ELR (cell line): ENCODE measurements at places on chromosomes 13 and 19.

GRCh38 chr19:22438011-22438410, 15.9 kb upstream of the ZNF98 start:
- DNase-seq = no peak

DNA sequence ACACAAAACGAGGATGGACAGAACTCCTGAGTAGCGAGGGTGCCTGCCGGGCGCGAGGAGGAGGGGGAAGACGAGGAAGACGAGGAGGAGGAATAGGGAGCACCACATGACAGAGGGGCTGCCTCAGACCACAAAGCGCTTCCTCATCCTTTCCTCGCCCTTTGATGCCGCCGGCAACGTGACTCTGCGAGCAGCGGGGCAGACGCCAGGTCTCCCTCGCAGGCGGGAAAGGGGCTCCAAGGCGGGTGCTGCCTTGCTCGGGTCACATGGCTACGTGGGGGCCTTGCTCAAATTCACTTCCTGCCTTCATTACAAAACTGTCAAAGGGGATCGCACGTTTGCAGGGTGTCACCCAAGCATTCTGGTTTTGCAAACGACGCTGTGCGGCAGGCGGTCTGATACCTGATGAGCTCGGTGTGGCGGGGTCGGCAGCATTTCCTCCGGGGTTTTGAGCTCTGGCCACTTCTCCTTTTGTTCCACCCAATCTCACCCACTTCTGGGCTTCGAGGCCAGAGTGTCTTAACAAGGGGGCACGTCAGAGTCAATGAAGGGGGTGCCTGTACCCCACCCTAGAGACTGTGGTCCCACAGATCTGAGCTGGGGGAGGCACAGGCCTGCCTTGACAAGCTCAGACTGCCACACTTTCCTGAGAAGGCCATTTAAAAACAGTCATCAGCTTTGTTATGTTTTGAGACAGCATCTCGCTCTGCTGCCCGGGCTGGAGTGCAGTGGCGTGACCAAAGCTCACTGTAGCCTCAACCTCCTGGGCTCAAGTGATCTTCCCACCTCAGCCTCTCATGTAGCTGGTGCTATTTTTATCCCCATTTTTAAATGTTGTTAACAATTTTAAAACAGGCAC, 14.9 kb downstream of the MAP2K2 start:
- no peak for DNase-seq

- peak; percentile 71 for DNase-seq
These were observed 23.9 kb upstream of the PSG4 start for GRCh38 chr19:43229315-43229714.

- peak; percentile 71 for DNase-seq
These were observed 10.1 kb downstream of the AP2S1 start for GRCh38 chr19:46840498-46840942.

- DNase-seq = no peak
These were observed 173.3 kb downstream of the COL4A1 start for GRCh38 chr13:110133425-110134235.

DNA sequence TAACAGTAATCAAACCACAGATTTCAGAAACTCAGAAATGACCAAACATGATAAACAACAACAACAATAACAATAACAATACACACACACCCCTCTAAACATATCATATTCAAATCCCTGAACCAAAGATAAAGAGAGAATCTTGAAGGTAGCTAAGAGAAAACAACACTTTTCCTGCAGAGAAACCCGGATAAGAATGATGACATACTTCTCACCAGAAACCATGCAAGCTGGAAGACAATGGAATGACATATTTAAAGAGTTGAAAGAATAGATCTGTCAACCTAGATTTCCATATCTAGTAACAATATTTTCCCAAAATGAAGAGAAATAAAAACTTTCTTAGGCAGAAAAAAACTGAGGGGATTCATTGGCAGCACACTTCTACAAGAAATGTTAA, 138.1 kb downstream of the LIG4 start:
- DNase-seq = no peak

DNA sequence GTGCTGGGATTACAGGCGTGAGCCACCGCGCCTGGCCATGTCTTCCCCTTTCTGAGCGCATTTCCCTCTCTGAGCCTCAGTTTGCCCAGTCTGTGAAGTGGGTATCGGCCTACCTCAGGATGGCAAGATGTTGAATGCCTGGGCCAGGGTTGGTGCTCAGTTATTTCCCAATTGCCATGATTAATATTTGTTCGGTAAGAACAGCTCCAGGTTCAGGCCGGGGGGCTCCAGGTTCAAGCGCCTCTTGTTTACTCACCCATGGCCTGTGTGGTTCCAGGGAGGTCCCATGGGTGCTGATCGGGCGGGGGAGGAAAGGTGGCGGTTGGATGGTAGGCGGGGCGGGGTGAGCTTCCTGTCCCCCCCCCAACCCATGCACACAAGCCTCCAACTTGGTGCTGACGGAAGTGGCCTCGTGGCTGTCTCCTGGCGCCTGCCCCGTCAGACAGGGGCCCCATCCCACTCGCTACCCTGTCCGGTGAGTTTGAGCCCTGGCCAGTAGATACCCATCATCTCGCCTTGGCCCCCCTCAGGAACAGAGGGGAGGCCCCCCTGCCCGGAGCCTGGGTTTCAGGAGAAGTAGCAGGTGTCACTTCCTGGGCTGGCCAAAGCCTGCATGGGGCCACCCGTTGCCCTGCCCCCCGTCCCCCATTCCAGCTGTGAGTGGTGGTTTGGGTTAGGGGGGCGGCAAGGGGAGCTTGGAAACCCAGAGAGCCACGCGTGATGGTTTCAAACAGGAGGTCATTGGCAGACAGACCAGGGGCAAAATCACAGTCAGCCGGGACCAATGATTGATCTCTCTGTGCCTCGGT, at the start of gene FCHO1:
Gene FCHO1, plus strand, starts transcription at position 375 of the 809 bp plus-strand sequence. CDS start 3,688 bp downstream, outside the sequence.
- DNase-seq = no peak

GRCh38 chr13:38566023-38566422, 120.9 kb upstream of the FREM2 start:
- no peak for DNase-seq

- DNase-seq = no peak
These were observed 88.3 kb upstream of the PCDH9 start for GRCh38 chr13:67318398-67318797.

- peak; percentile 55 for DNase-seq
These were observed 7.7 kb downstream of the TECR start for GRCh38 chr19:14536926-14537692.

DNA sequence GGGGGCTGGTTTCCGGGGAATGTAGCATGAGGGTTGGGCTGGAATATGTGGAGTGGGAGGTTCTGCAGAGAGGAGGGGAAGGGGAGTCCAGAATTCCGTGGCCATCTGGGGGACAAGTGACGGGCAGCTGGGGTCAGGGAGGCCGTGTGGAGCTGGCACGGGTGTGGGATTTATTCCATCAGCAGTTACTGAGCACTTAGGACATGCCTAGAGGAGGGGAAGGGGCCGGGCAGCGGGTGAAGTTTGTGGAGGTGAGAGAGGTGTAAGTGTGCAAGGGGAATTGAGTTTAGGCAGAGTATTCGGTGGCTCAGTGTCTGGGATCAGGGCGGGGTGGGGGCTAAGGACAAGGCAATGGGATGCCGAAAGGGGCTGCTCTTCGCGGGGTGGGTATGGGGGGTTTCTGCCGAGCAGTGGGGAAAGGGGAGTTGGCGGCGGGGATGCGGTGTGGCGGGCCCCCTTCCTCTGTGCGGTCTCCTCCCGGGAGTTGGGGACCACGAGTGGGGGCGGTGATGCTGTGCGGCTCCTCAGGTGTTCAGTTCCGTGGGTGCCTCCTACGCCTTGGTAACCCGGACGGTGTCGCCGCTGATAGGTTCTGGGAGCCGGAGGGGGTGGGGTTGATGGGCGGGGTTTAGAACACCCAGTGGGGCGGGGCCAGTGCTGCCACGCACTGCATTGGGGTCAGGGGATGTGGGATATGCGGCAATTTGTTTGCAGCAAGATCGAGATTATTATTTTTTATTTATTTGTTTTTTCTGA, 5.4 kb downstream of the CCDC61 start:
- DNase-seq = no peak

- no peak for DNase-seq
These were observed 11.8 kb upstream of the SELENOW start for GRCh38 chr19:47766670-47767069.

- DNase-seq = no peak
These were observed 24.2 kb downstream of the RANBP3 start for GRCh38 chr19:5953680-5954213.

DNA sequence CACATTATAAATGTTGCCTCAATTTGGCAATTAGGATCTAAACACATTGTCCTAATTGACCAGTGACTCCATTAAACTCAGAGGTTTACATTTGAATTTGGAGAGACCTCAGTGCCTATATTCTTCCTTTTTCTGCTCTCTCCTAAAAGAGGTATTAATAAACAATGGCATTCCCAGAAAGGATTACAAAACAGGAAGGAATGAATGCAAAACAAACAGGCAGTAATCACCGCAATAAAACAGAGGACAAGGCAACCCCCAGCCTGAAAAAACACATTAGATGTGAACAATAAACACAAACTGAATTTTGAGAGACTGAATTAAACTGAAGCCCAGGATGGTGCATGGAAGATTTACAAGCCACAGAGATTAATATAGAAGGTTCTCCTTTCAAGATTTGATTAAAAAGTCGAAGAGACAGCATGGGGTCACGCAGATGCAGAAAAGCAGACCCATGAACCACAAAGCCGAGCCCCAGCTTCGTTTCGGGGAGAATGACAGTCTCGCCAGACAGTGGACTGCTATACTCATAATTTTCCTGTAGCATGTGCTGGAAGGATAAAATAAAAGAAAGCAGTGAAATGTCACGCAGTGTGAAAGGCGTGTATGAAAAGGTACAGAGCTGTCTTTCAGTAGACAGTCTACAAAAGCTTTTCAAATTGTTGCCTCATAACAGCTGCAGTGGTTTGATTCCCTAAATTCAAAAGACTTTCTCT, 503.0 kb downstream of the LIG4 start:
- DNase-seq = no peak

- no peak for DNase-seq
These were observed 399.9 kb downstream of the NDFIP2 start for GRCh38 chr13:79880818-79881217.

GRCh38 chr19:14347999-14348889, 33.0 kb upstream of the ADGRE5 start:
- peak; percentile 63 for DNase-seq

DNA sequence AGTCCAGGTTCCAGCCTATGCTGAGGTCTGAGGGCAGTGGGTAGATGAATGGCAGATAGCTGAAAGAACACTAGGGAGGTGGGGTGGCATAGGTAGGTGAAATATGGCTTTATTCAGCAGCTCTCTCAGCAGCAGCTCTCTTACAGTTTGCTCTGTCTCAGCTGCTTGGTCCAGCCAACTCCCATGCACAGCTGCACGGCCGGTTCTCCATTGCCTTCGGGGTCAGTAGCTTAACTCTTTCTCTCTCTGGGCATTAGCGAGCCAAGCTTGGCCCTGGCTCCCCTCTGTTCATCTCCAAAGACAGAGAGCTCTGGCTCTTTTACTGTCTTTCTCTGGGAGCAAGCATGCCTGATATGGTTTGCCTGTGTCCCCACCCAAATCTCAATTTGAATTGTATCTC, 151.9 kb downstream of the MYO16 start:
- no peak for DNase-seq

- peak; percentile 63 for DNase-seq
These were observed 1525.9 kb upstream of the SLC10A2 start for GRCh38 chr13:104592127-104592526.

DNA sequence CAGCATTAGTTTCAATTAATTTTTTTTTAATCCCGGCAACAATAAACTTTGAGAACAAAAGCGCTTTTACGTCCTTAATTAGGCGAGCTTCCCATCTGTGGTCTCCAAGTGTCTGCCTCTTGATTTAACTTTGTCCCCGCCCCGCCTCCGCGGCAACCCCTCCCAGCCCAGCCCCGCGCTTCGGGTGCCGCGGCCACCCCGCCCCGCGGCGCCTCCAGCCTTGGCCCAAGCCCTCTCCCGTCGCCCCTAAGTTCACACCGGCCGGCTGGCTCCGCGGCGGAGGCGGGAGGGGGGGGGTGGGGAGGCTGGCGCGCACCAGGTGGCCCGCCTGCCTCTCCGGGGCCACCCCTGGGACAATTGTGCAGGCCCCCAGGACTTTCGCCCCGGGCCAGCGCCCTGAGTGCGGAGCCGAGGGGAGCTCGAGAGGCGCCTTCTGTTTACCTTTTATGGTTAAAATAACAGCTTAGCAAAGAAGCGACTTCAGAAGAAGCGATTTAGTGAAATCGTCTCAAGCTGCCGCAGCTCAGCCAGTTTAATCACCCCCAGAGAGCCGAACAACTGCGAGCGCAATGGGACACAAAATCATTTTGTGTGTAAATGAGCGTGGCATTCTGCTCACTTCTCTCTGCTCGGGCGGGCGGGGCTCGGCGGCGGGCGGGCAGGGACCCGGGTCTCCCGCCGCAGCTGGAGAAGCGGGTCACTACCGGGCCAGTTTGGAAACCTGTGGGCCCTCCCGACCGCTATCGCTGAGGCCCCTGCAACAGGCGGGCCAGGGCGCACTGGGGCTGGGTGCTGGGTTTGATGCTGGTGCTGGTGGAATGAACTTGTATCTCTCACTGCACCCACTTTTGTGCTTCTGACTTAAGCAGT, 1.4 kb downstream of the KCTD15 start:
- DNase-seq = peak; percentile 13

- DNase-seq = no peak
These were observed 346.6 kb downstream of the COG6 start for GRCh38 chr13:40002016-40002415.

GRCh38 chr13:50323440-50324065, 308.3 kb downstream of the KCNRG start:
- DNase-seq = peak; percentile 91

DNA sequence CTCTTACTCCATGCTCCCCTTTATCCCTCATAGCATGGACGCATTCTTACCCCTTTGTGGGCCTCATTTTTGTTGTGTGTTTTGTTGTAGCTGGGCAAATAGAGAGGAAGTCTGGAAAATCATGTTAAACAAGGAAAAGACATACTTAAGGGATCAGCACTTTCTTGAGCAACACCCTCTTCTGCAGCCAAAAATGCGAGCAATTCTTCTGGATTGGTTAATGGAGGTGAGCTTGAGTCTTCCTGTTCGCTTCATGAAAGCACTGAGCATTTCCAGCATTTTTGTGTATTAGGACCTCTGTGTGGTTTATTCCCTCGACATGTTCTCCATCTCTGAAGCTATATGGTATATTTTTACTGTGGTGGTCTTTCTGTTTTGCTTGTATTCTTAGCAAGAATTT, 5.5 kb downstream of the CCNE1 start:
- DNase-seq = no peak

- DNase-seq = peak; percentile 34
These were observed 118.4 kb upstream of the SLC7A1 start for GRCh38 chr13:29713839-29714238.

GRCh38 chr13:67951431-67951830, 721.3 kb upstream of the PCDH9 start:
- no peak for DNase-seq

DNA sequence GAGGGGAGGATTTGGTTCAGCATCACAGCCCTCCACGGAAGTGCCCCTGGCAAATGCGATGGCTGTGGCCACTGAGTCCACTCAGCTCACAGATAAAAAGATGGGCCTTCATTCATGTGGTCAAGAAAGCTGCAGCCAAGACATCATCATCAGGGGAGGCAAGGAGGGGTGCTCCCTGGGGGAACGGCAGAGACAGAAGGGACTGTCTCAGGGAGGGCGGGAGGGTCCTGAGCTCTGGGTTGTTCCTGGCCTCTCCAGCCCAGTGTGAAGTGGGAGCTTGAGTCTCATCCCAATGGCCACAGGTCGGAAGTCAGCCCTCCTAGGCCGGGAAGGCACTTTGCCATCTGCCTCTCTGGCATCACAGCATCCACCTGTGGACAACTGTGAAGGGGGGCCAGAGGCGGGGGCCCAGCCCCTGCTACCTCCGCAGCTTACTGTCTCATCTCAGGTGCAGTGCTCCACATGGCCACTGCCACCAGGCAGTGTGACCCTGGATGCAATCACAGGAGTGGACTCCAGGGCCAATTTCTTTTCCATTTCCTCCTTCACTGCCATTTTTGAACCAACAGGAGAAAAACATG, 137.8 kb upstream of the SOX1 start:
- DNase-seq = no peak

- peak; percentile 92 for DNase-seq
These were observed 1332.0 kb upstream of the PCDH20 start for GRCh38 chr13:62747629-62748028.
